Chondrocyte (in vitro differentiated cells): ENCODE measurements at places on chromosomes 4 and X. TPM values are rescaled to one million over a fixed set of nuclear protein-coding genes. Genes with fewer than 3 reads are reported as not detected.

DNA sequence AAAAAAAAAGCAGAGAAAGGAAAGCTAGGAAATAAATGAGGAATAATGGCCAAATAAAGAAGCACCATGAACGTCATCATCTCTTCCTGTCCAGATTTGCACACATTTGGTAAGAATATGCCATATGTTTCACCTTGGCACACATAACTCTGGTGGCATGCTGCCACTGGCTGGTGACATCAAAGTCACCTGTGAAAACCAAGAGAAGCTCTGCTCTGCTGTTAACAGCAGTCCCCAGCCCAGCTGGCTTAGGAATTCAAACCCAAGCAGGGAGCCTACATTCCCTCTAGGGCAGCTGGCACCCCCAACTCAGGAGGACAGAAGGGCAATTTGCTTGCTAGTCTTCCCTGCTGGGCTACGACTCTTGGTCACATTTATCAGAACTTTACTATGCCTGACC lies 77.6 kb downstream of the RASL11B start:
- H3K36me3 ChIP-seq = peaks cover 3% of the 10 kb centered on the region
- no peak for DNase-seq
- H3K4me1 ChIP-seq = peaks cover 4% of the 10 kb centered on the region
- no peak overlapping the region for H3K27ac ChIP-seq
- no peak overlapping the region for H3K4me3 ChIP-seq

The TCP11X2 gene
- not detected in 3 replicates for total RNA-seq

GRCh38 chr4:40934676-40935075 lies 184.9 kb downstream of the NSUN7 start:
- no peak overlapping the region for H3K4me3 ChIP-seq
- H3K4me1 ChIP-seq = peaks cover 39% of the 10 kb centered on the region
- DNase-seq = no peak
- H3K27ac ChIP-seq = no peak overlapping the region
- peaks cover 22% of the 10 kb centered on the region for H3K36me3 ChIP-seq

DNA sequence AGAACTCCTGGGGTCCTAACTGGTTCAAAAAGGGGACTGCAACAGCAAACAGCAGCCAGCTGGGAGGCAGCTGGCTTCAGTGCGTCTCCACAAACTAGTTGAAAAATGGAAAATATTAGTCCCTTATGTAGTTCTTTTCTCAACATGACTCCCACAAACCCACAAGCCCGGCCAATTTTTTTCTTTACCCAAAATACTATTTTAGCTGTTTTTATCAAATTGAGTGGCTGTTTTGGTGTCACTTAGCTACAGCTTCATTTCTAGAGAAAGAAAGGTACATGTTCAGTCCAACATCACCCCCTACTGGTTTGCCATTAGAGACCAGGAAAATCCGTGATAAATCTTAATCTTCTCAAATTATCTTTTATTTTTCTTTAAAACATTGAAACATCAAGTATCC lies 97.2 kb downstream of the GUCY2F start:
- H3K4me3 ChIP-seq = no peak overlapping the region
- DNase-seq = no peak
- no peak overlapping the region for H3K27ac ChIP-seq
- H3K4me1 ChIP-seq = no peaks in the 10 kb centered on the region
- no peaks in the 10 kb centered on the region for H3K27me3 ChIP-seq

The ATP1B4 gene
- total RNA-seq = not detected in 3 replicates

DNA sequence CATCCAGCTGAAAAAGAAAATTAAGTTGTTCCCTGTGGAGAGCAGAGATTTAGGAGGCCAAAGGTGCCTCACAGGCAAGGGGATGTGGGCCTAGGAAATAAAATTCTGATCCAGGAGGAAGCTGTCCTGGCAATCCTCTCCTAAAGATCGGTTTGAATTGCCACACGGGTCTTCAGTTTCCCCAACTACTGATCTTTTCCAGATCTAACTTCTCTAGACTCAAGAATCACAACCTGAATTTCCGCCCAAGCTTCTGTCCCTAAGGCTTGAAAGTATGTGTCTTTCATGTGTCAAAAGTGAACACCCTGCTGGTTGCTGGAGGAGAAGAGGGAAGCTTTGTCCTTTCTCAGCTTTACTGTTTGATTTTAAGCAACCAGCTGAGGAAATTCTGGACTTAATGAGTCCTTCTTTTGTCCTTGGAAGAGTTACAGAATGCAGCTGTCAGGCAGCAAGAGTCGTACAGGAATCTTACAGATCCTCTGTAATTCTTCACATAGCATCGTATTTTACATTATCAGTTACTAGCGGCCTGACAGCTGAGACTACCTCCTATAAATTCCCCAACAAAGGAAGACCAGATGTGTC lies 93.8 kb downstream of the INPP4B start:
- DNase-seq = no peak
- no peak overlapping the region for H3K4me3 ChIP-seq
- H3K36me3 ChIP-seq = no peaks in the 10 kb centered on the region
- peaks cover 10% of the 10 kb centered on the region for H3K4me1 ChIP-seq
- no peaks in the 10 kb centered on the region for H3K27me3 ChIP-seq

- H3K36me3 ChIP-seq = no peaks in the 10 kb centered on the region
- no peak for DNase-seq
- no peak overlapping the region for H3K4me3 ChIP-seq
- no peaks in the 10 kb centered on the region for H3K4me1 ChIP-seq
- H3K27me3 ChIP-seq = no peaks in the 10 kb centered on the region
These were observed 213.6 kb upstream of the NRK start for GRCh38 chrX:105608745-105609144.

The MAOB gene
- total RNA-seq = 0.36 to 3.2 TPM (median 2.9 TPM) in 3 replicates

- no peak for DNase-seq
- no peak overlapping the region for H3K4me3 ChIP-seq
These were observed 277.7 kb upstream of the FTHL17 start for GRCh38 chrX:31349515-31349914.

DNA sequence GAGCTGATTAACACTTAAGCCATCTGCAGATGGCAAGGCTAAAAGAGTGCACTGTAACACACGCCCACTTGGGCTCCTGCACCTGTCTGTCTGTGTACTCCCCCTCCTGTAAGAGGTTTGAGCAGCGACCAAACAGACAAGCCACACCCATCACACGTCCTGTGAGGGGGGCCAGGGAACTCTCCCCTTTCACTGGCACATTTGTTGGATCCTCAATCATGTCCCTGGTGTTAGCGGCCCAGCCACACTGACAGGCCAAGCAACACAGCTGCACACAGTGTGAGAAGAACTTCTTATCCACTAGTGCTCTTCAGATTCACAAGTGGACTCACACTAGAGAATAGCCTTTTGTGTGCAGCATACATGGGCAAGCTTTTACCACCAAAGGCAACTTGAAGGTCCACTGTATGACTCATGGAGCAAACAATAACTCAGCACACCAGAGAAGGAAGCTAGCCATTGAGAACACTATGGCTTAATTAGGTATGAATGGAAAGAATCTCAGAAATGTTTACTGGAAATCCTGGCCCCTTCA lies 29.1 kb upstream of the UTP14A start:
- DNase-seq = no peak
- H3K4me3 ChIP-seq = no peak overlapping the region

GRCh38 chrX:39431893-39432292 lies 630.6 kb downstream of the MID1IP1 start:
- no peak overlapping the region for H3K27ac ChIP-seq
- no peak for DNase-seq
- no peaks in the 10 kb centered on the region for H3K36me3 ChIP-seq

The SGMS2 gene
- 49.7 to 71.5 TPM (median 65.5 TPM) in 3 replicates for total RNA-seq

The PRKG2 gene
- total RNA-seq = not detected in 3 replicates

DNA sequence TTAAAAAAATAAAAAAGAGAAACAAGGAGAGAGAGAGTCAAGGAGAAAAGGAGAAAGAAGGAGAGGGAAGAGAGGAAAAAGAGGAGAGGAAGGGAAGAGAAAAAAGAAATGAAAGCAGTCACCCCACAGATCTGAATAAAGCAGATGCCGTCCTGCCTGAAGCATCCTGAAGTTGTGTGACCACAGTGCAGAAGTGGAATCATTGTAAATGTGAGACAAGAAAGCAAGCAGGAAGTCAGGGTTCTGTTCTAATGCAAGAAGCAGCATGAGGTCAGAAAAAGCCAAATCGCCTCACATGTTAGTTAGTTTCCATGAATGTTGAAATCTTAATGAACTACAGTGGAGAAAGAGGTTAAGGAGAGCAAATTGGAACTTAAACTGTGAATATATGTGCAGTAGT lies 692.5 kb downstream of the CENPC start:
- peaks cover 9% of the 10 kb centered on the region for H3K4me1 ChIP-seq
- DNase-seq = no peak
- H3K27me3 ChIP-seq = no peaks in the 10 kb centered on the region
- H3K27ac ChIP-seq = no peak overlapping the region
- H3K36me3 ChIP-seq = no peaks in the 10 kb centered on the region

- no peaks in the 10 kb centered on the region for H3K36me3 ChIP-seq
- H3K27ac ChIP-seq = peak overlapping the region; percentile 19
- peaks cover 31% of the 10 kb centered on the region for H3K4me1 ChIP-seq
- no peaks in the 10 kb centered on the region for H3K27me3 ChIP-seq
- H3K4me3 ChIP-seq = no peak overlapping the region
These were observed 124.8 kb upstream of the SORBS2 start for GRCh38 chr4:185936650-185937376.

GRCh38 chrX:10244915-10245622 lies 88.3 kb downstream of the CLCN4 start:
- peaks cover 8% of the 10 kb centered on the region for H3K4me1 ChIP-seq
- H3K27me3 ChIP-seq = no peaks in the 10 kb centered on the region
- peaks cover 2% of the 10 kb centered on the region for H3K36me3 ChIP-seq
- H3K4me3 ChIP-seq = no peak overlapping the region
- no peak overlapping the region for H3K27ac ChIP-seq

The KLHL13 gene
- total RNA-seq = 0.18 to 1.3 TPM (median 0.45 TPM) in 3 replicates

The PNMA6F gene
- total RNA-seq = not detected in 3 replicates

- H3K36me3 ChIP-seq = no peaks in the 10 kb centered on the region
- peaks cover 26% of the 10 kb centered on the region for H3K4me1 ChIP-seq
- no peaks in the 10 kb centered on the region for H3K27me3 ChIP-seq
These were observed 163.8 kb downstream of the BANK1 start for GRCh38 chr4:101954351-101954750.

- no peaks in the 10 kb centered on the region for H3K27me3 ChIP-seq
- no peaks in the 10 kb centered on the region for H3K36me3 ChIP-seq
- no peak overlapping the region for H3K4me3 ChIP-seq
- no peak for DNase-seq
These were observed 9.7 kb downstream of the JADE1 start for GRCh38 chr4:128819082-128819742.

DNA sequence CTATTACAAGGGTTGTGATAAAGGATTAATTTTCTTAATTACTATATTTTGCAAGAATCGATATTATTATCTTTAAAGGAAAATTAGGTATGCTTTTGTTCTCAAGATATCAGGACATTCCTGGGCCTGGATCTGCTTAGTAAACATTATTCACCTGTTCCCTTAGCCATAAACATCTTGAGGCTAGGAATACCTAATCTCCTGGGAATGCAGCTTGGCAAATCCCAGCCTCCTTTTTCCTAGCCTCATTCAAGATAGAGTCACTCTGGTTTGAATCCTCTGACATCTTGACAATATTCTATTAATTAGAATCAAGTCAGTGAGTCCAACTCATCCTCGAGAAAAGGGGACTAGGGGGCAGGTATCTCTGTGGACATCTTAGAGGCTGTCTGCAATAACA lies 327.1 kb downstream of the STIM2 start:
- H3K4me3 ChIP-seq = no peak overlapping the region
- DNase-seq = no peak
- H3K27me3 ChIP-seq = peaks cover 8% of the 10 kb centered on the region

- H3K27ac ChIP-seq = no peak overlapping the region
- no peaks in the 10 kb centered on the region for H3K4me1 ChIP-seq
- DNase-seq = no peak
- H3K27me3 ChIP-seq = no peaks in the 10 kb centered on the region
These were observed 95.0 kb upstream of the TBL1X start for GRCh38 chrX:9369802-9370291.

The SLBP gene
- 47.0 to 48.7 TPM (median 47.5 TPM) in 3 replicates for total RNA-seq

DNA sequence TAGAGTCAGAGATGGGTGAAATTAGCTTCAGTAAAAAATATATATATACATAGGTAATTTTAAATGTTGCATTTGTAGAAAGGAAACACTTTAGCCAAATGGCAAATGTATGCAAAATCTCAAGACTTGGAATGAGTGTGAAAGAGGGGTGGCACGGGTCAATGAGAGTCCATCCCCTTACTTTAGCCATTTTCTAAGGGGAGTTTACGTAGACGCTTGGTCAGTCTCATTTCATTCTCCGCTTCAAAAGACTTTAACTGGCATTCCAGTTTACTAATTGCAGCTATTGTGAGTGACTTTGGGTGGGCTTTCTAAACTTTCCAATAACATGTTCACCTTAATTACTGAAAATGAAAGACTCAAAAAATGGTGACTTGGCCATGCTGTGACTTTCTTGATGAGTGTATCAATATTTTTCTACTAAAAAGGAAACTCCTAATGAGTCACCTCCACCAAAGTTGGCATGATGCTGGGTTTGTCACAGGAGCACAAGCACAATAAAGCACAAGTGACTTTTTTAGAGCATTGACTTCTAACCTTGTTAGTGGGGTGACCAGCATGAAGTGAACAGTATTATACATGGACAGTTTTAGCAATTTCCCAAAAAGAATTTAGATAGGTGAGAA lies 356.0 kb upstream of the RASGEF1B start:
- no peaks in the 10 kb centered on the region for H3K36me3 ChIP-seq
- no peaks in the 10 kb centered on the region for H3K4me1 ChIP-seq
- no peak overlapping the region for H3K4me3 ChIP-seq
- H3K27me3 ChIP-seq = peaks cover 5% of the 10 kb centered on the region

DNA sequence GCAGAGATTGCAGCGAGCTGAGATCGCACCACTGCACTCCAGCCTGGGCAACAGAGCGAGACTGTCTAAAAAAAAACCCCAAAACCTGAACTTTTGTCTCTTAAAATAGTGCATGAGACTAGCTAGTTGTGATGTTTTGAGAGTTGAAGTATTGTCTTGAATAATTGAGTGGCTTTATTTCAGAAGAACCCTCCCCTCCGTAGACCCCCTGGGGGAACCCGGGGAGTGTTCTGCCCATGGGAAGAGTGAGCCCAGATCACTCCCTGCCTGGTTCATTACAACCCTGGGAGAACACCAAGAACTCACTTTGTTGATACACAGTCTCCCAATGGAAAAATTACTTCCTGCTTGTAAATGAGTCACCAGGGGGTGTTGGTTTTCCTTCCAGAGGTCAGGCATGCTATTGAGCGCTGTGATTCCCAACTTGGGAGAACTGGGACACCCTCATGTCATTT lies 65.3 kb upstream of the SHISA3 start:
- no peak overlapping the region for H3K4me3 ChIP-seq
- no peak for DNase-seq
- H3K4me1 ChIP-seq = peaks cover 4% of the 10 kb centered on the region
- no peaks in the 10 kb centered on the region for H3K27me3 ChIP-seq

DNA sequence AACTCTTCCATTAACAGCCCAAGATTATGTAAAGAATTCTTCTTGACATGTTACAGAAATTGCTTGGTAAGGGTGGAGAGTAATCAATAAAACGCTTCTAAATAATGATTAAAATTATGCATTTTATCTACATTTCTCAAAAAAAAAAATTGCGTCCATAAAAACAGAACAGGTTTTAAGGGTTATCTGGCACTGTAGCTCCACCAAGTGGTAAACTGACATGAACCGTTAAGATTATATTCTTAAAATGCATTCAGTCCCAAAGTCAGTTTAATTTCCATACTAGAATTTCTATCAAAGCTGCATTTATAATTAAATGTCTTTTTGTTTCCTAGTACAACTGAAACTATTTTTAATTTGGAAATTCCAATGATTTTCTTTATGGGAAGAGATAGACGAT lies 214.0 kb upstream of the UGT8 start:
- H3K36me3 ChIP-seq = no peaks in the 10 kb centered on the region
- H3K4me3 ChIP-seq = no peak overlapping the region
- no peak for DNase-seq
- H3K4me1 ChIP-seq = peaks cover 22% of the 10 kb centered on the region
